ENCODE measurements at places on chromosomes 13 and 19. TPM values are rescaled to one million over a fixed set of nuclear protein-coding genes. Genes with fewer than 3 reads are reported as not detected.
A peak's percentile ranks its signal among the peaks of the same experiment; 100 is the strongest.

DNA sequence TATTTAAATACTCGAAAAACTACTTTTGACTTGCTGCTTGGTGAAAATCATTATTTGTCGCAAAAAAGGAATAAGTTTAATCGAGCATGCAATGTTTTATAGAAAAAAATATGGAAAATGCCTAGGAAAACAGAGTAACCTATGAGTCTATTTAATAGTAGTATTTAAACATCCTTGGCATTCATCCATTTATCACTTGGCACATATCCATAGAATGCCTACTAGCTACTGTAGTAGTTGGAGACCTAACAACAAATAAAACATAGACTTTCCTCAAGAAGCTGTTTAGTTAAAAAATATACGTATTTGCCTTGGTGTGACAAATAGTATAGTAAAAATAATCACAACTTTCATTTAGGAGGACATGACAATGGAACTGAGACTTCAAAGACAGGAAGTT is 302.1 kb downstream of the DIAPH3 start:
- no peaks in the 10 kb centered on the region for H3K27me3 ChIP-seq
- H3K36me3 ChIP-seq: no peaks in the 10 kb centered on the region
- no peak overlapping the region for H3K4me3 ChIP-seq
- H3K27ac ChIP-seq: no peak overlapping the region

DNA sequence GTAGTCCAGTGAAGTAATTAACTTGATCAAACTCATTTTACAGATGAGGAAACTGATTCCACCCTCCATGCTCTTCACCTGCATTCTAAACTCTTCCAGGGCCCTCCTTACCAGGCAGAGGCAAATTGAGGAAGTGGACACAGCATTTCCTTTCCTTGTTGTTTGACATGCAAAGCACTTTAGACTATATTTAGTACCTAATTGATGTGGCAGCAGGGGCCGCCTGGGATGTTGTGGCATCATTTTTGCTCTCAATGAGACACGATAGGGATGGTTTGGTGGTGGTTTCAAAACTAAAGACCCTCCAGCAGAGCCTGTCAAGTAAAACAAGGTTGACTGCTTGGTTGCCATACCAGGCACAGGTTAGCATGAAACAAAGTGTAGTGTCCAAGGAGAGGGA is 7.9 kb downstream of the SIPA1L3 start:
- no peak overlapping the region for H3K27ac ChIP-seq
- no peak for DNase-seq
- peaks cover 3% of the 10 kb centered on the region for H3K36me3 ChIP-seq
- H3K4me3 ChIP-seq: no peak overlapping the region

Gene P2RY11
- 4.9 TPM for polyA plus RNA-seq

Gene CYP4F8
- not detected for polyA plus RNA-seq

DNA sequence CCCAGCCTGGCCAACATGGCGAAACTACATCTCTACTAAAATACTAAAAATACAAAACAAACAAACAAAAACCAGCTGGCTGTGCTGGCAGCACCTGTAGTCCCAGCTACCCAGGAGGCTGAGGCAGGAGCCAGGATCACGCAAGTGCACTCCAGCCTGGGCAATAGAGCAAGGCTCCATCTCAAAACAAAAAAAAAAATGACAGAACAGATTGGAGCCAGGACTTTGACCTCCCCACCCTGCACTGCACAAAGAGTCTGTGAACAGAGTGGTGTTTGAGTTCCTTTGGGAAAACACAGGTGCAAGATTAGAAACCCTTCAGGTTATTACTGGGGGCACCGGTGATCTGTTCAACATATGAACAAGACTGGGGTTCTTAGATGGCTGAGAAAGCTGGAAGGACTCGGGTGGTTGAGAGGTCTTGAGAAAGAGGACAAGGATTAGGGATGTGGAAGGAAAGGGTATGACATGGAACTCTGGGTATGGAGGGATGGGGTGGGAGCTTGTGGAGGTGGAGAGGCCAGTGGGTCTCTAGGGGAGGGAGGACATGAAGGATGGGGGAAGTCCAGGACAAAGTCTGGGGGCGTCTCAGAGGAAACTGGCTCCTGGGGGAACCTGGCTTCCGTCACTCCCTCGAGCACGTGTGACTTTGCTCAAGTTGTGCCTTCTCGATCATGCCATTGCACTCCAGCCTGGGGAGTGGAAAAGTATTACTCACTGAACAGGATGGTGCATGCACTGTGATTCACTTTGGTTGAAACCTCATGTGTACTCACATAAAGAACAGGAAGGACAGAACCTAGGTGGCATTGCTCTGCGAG is 25.9 kb downstream of the RCN3 start:
- peak; percentile 86 for DNase-seq
- H3K4me3 ChIP-seq: no peak overlapping the region

GRCh38 chr13:114142640-114143490 is 10.4 kb upstream of the RASA3 start:
- peaks cover 22% of the 10 kb centered on the region for H3K4me1 ChIP-seq
- peak; percentile 63 for DNase-seq

Measured in stomach (tissue), 19 donors.